CD4-positive, alpha-beta T cell (primary cell): ENCODE measurements at places on chromosomes 13 and 19. TPM values are rescaled to one million over a fixed set of nuclear protein-coding genes. Genes with fewer than 3 reads are reported as not detected.

- H3K27ac ChIP-seq, result no peak overlapping the region
- H3K4me3 ChIP-seq, result no peak overlapping the region
- no peaks in the 10 kb centered on the region for H3K4me1 ChIP-seq
- no peaks in the 10 kb centered on the region for H3K36me3 ChIP-seq
- no peaks in the 10 kb centered on the region for H3K27me3 ChIP-seq
- DNase-seq, result no peak
Measured at GRCh38 chr13:52395704-52396103, 10.3 kb downstream of the THSD1 start.

The LYPD5 gene
- total RNA-seq, result not detected

DNA sequence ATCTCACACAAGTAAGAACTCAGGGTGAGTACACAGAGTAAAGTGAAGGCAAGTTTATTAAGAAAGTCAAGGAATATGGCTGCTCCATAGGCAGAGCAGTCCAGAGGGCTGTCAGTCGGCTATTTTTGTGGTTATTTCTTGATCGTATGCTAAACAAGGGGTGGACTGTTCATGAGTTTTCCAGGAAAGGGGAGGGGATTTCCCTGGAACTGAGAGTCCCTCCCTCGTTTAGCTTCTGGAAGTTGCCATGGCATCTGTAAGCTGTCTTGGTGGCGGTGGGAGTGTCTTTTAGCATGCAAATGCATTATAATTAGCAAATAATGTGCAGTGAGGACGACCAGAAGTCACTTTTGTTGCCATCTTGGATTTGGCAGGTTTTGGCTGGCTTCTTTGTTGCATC is 5.8 kb upstream of the VSTM1 start:
- no peaks in the 10 kb centered on the region for H3K27me3 ChIP-seq
- no peak overlapping the region for H3K4me3 ChIP-seq
- no peaks in the 10 kb centered on the region for H3K4me1 ChIP-seq

DNA sequence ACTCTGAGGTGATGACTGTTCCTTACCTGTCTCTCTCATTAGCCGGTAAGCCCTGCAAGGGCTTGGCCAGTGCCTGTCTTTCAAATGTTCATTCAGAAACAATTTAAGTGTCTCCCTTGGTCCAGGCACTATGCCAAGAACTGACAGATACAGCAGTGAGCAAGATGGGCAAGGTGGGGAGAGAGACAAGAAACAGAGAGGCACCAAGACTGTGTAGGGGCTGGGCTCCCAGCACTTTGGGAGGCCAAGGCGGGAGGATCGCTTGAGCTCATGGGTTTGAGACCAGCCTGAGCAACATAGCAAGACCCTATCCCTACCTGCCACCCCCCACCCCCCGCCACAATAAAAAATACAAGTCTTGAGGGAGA is 1.3 kb upstream of the CCNE1 start:
- peaks cover 14% of the 10 kb centered on the region for H3K4me1 ChIP-seq
- H3K27me3 ChIP-seq, result no peaks in the 10 kb centered on the region
- H3K4me3 ChIP-seq, result no peak overlapping the region
- no peak for DNase-seq
- no peak overlapping the region for H3K27ac ChIP-seq

The KLK8 gene
- not detected for total RNA-seq

- no peaks in the 10 kb centered on the region for H3K4me1 ChIP-seq
- DNase-seq, result no peak
- H3K27ac ChIP-seq, result no peak overlapping the region
- H3K36me3 ChIP-seq, result peaks cover 80% of the 10 kb centered on the region
Measured at GRCh38 chr19:17170538-17171297, 44.4 kb upstream of the USE1 start.

The DMKN gene
- not detected for total RNA-seq
